ENCODE measurements at places on chromosomes 13 and 19.

DNA sequence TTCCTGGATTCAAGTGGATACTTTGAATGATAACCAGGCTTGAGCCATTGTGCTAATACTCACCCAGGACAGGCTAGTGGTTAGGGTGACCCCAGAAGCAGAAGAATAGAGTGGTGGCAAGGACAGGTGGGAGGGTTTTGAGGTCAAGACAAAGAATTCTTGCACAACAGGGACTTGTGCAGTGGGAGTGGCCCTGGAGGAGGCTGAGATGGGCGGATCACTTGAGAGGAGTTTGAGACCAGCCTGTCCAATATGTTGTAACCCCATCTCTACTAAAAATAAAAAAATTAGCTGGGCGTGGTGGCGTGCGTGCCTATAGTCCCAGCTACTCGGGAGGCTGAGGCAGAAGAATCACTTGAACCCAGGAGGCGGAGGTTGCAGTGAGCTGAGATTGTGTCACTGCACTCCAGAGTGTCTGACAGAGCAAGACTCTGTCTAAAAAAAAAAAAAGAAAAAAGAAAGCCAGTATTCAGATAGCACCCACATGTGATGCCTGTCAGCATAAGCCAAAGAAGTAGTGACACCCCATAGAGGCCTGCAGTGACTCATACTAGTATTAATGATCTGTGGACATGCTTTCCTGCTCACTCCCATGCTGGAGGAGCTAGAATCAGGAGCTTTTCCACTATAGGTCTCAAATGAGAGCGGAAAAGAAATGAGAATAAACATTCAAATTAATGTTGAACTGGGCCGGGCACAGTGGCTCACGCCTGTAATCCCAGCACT lies 78.7 kb downstream of the RNF17 start:
- no peak for DNase-seq

- DNase-seq, result no peak
Observed at GRCh38 chr19:55097864-55098715, 19.3 kb downstream of the PPP1R12C start.

DNA sequence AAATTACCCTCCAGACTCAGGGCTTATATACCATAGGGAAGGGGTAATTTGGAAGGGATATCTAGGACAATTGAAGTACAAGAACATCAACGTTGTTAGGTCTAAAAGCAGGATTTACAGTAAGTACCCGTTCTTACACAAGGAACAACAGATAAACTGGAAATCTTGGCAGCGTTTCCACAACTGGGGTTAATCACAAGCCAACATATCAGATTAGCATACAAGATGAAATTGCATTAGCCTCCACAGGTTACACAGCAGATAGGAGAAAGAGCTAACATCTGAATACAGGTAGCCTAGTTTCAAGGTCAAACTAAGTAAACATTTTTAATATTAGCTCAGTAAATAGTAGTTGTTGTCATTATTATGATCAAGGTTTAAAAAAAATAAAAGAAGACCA lies 1214.0 kb upstream of the PCDH20 start:
- peak; percentile 3 for DNase-seq

DNA sequence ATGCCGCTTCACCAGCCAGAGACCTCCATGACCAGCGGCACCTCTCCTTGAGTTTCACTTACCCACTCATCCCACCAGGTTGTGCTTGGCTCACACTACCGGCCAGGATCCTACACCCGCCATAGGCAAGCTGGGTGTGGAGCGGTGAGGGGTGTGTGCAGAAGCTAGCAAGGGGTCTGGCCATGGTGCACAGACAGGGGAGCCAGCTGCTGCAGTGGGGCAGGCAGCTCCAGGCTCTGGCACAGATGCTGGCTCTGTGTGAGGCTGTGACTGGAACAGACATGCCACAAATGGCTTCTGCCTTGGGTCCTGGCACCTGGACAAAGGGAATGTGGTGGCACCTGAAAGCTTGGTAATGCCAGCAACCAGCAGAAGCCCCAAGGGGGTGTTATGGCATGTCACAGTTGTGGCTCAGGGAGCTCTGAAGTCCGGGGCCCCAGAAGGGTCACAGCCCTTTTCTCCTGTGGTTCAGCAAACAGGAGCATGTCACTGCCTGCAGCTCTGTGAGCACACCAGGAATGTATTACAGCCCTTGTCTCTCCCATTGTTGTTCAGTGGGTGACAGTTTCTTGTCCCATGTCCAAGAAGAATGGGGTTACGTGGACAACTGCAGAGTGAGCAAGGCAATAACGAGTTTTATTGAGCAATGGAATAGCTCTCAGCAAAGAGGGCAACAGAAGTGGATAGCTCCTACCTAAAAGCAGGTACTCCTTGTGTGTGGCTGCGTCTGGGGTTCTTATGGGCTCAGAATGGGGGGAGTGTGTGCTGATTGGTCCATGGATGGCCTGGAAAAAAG lies 2791.0 kb upstream of the PCDH20 start:
- DNase-seq, result no peak

DNA sequence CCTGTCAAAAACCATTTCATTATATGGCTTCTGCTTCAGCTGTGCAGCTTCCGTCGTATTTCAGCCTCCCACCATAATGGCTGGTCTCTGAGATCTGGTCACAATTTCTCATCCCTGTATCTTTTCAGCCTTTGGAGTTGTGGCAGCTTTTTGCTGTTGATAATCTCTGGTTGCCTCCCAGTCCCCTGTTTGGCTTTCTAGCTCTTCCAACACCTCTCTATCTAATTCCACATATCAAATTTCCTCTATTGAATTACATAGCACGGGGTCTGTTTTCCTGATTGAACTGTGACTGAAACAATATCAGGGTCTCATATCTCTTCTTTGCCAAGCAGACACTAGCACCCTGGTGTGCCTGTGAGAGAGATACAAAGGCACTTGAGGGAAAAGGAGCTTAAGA lies 222.1 kb upstream of the OBI1 start:
- DNase-seq, result no peak

- no peak for DNase-seq
Observed at GRCh38 chr13:99542788-99543406, 41.6 kb downstream of the TM9SF2 start.

GRCh38 chr13:110310541-110311442 lies 3.7 kb downstream of the COL4A2 start:
- no peak for DNase-seq

DNA sequence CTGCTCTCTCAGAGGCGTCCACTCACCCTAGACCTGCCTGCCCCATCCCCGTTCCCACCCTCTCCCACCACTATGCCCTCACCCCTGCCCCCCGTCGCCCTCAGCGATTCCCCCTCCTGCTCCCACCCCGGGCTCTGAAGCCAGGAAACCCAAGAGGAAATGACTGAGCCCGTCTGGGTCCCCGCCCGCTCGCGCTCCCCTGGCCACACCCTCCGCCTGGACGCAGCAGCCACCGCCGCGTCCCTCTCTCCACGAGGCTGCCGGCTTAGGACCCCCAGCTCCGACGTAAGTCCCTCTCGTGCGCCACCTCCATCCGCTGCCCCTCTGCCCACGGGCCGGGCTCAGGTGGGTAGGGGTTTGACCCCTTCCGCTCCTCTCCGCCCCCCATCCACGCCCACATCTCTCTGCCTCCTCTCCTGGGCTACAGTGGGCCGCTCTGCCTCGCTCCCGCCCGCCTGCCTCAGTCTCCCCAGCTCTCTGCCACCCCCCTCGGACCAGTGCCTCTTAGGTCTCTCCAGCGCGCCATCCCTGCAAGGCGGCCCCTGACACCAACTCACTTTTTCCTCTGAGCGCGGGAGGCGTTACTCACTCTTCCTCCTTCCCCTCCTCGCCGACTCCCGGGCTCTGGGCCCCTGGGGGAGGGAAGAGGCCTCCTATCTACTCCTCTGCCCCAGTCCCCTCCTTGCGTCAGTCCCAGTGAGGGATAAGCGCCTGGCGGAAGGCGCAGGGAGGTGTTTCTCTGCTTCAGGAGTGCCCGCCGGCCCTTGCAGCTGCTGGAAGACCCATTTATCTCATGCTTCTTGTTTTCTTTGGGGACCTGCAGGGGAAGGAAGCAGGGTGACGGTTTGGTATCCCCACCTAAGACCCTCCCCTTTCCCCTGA lies at the start of gene FXYD5:
TSS of gene FXYD5 (plus strand) at position 211 of the 882 bp plus-strand sequence. CDS start 816 bp downstream, outside the sequence.
- peak; percentile 83 for DNase-seq

DNA sequence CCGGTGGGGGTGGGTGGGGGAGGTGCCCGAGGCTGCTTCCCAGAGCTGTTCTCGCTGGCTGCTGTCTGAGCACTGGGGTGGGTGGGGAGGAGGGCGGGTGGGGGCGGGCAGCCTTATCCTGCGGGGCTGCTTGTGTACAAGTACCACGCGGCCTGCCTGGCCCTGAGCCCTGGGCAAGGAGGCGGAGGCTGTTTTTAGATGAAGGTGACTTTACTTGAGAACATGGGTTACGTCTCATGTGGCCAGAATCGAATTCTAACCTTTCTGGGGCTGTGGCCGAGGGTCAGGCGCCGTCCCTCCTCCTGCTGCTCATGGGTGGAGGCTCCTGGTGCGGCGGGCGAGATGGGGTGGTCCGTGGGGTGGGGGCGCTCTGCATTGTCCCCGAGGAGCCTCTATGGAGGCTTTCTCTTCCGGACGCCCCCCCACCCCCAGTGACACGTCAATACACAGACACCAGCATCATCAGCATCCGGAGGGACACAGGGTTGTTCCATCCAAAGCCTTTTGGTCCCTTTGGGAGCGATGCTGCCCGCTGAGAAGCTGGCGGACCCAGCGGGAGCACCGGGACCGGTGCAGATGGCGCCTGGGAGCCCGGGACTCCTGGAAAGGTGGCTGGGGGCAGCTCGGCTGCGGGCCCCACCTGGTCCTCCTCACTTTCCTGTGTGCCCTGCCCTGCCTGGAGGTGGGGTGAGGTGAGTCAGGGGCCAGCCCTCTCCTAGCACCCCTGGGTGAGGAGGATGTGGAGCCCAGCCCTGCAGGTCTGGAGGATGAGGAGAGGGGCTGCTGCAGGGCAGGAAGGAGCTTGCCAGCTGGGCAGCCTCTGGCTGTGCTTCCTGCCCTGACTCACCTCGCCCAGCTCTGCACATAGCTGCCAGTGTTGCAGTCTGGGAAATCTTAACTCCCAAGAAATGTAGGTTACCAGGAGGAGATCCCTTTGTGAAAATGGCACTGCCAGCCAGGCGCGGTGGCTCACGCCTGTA lies 3.4 kb downstream of the BSG start:
- no peak for DNase-seq

GRCh38 chr19:40542202-40542859 lies 34.3 kb upstream of the SHKBP1 start:
- no peak for DNase-seq

GRCh38 chr13:22220151-22221135 lies 549.6 kb downstream of the FGF9 start:
- DNase-seq, result no peak

- no peak for DNase-seq
Observed at GRCh38 chr13:77580748-77581147, 45.2 kb downstream of the SCEL start.

DNA sequence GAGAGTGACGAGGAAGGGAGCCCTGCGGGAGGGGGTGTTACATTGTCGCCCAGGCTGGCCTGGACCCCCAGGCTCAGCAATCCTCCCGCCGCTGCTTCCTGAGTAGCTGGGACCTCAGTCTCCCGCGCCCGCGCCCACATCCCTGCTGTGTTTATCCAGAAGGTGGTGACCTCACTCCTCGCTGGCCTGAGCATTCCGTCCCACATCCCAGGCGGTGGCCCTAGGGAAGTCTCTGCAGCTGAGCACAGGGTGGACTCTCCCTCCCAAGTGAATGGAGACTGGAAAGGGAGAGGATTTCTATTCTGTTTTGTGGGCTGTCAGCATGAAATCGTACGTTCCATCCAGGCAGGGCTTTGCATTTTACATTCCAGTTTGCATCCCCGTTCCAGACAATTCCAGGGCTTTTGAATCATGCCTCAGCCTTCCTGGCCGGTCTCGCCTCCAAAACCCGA lies 401 bp upstream of the ZNF765 start:
- DNase-seq, result no peak

GRCh38 chr13:32075170-32075851 lies 43.7 kb downstream of the FRY start:
- no peak for DNase-seq

DNA sequence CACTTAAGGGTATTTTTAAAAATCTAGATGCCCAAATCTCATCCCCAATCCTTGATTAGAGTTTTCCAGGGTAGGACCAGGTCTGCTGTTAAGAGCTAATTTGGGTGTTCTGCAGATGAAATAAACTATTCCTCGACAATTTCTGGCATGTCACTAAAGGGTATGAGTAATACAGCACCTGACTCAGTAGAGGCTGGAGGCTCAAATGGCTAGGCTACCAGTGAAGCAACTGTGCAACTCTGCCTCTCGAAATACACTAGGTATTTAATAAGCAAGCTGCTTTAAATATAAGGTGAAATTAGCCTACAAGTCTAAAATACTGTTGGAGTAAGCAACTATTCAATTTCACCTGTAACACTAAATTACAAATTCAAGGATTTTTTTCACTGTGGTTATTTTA lies 1.5 kb downstream of the RNF6 start:
- DNase-seq, result no peak

- no peak for DNase-seq
Observed at GRCh38 chr13:99164226-99164625, 36.4 kb upstream of the UBAC2 start.

DNA sequence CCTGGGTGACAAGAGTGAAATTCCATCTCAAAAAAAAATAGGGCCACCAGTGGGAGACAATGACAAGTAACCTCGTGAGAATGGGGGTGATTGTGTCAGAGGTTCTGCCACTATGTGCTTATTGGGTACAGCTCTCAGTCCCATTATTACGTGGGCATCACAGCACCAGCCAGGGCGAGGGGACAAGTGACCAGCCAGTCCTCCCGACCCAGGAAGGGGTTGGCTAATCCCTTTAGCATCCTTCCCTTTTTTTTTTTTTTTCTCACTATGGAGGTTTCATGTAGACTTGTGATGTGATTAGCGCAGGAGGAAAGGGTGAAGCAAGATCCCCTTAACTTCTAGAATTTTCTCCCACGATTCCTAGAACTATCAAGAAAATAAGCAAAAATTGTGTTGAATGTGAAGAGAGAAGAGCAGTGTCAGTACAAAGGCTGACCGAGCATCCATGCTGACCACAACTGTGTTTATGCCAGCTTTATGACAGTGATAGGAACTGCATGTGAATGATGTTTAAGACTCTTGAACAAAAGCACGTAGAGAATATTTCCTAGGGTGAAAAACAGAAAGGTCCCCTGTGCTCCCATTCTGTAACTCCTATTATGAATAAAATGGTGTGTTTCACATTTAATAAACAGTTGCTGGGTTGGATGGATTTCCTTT lies 50.0 kb downstream of the ALOX5AP start:
- DNase-seq, result no peak

DNA sequence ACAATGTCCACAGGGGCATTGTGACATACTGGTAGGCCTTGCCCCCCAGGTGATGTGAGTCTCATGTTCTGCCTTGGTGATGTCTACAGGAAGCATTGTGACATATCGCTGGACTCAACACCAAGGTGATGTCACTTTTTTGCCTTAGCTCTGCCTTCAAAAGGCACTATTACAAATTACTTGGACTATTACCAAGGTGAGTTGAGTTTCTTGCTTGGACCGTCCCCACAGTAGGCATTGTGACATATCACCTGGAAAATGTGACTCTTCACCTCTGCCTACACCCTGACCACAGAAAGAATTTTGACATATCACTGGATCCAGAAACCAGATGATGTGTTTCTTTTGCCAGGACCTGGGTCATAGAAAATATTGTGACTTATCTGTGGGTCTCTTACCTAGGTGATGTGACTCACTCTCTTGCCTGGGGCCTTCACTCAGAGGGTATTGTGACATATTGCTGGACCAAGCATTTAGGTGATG lies 60.6 kb upstream of the ZNF724 start:
- DNase-seq, result no peak
